BJ (cell line): ENCODE measurements at places on chromosomes 2 and 18.
A peak's percentile ranks its signal among the peaks of the same experiment; 100 is the strongest.

DNA sequence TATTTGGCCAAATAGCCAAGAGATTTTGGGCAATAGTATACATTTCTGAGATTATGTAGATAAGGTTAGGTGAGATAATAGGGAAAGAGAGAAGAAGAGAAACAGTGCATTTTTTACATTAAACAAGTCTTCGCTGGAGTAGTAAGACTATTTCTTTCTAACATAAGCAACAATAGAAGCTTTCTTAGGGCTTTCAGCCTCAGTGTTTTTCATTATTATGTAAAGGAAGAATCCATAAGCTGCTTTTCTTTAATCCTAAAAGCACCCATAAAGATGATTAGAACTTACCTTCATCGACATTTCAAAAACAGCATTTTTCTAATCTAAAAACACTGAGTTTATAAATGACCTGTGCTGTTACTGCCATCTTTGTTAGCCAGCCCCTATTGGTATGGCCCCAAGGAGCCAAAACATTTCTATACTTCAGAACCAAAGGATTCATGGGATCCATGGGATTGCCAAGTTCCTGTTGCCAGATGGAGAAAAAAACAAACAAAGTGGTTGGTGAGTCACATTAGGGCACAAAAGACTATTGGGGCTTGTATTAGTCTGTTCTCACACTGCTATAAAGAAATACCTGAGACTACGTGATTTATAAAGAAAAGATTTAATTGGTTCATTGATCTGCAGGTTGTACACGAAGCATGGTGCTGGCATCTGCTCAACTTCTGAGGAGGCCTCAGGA, 88.2 kb downstream of the SCG2 start:
- no peak for DNase-seq

DNA sequence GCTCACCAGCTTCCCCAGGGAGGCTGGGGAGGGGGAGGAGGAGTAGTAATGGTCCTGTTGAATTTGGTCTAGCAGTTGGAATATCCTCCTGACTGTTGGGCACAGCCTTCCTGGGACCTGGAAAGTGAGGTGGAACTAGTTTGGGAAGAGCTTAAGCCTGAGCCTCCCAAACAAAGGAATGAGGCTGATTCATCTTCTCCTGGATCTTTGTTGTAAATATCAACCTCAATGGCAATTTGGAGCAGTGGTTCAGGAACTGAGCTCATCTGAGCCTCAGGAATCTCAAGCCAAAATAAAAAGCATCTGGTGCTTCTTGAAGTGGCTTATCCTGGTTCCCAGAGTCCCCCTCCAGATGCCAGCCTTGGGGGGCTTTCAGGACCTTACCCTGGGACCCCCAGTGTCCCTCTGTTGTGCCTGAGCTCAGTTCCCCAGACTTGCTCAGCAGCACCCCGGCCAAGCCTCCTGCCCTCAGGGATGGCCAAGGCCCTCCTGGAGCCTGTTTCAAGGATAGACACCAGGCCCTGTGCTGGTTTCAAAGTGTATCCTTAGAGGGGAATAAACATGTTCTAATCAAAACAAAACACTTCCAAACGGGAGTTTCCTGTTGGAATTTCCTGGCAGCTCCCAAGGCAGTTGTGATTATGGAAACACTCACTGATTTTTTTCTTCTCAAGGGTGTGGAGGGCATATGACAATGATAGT, 112.6 kb downstream of the DDX1 start:
- no peak for DNase-seq

- peak; percentile 98 for DNase-seq
Measured at GRCh38 chr2:43426305-43427031, 169.4 kb downstream of the THADA start.

- DNase-seq = no peak
Measured at GRCh38 chr2:9407363-9407811, 15.9 kb downstream of the ITGB1BP1 start.

- DNase-seq = peak; percentile 99
Measured at GRCh38 chr2:238285653-238286082, 2.7 kb downstream of the PER2 start.

DNA sequence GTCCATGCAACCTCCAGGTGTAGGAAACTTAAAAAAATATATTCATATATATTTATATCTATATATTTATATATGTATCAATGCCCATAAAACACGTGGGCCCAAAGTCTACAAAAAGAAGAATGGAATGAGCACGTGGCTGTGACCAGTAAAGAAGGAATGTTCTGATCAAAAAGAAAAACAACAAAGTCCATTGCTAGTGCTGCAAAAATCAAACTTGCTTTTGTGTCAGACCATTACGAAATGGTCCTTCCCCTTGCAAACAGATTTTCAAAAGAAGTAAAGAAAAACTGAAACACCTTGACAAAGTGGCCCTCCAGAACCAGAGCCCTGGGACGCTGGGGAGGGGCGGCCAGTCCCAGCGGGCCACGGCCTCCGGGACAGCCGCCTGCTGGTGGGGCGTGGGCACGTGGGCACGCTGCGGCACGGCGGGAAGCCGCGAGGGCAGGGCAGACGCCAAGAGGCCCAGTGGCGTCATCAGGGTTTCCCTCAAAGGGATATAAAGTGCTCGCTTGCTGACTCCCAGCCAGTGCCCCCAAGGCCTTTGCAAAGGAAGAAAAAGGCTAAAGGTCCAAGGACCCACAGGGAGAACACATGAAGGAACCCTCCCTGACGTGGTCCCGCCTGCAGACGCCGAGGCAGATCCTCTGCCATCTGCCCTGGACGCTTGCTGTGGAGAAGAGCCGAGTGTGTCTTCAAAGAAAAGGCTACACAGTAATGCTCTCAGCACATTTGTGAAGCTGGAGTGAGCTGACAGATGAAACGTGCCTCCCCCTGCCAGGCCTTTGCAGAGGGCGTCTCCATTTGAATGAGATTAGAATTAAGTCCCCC, 201.8 kb downstream of the TWIST2 start:
- DNase-seq = no peak

DNA sequence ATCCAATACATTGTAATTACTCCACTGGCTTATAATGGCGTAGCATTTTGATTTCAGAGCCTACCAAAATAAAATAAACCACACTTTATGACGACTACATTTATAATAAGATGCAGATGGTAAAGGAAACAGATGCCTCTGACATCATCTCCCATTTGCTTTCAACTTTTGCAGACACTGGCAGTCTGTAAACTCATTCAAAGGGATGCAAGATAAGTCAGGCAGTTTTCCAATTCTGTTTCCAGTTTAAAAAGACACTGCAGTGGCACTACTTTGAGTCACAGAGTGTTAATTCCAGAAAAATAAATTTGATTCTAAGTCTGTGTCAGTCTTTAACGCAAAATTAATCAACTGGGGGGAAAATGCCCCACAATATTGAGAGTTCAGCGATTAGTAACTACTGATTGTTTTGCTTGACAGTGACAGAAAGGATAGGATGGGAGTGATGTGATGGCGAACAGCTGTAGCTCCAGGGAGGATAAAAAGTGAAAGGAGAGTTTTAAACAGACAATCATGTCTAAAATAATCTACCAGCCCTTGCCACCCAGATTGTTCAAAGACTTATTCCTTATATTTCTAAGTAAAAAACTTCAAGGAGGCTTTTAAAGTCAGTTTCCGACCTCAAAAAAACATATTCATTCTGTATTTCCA, 6.7 kb downstream of the DSEL start:
- DNase-seq = peak; percentile 23
